ENCODE measurements at places on chromosomes 1 and 21. TPM values are rescaled to one million over a fixed set of nuclear protein-coding genes. Genes with fewer than 3 reads are reported as not detected.

DNA sequence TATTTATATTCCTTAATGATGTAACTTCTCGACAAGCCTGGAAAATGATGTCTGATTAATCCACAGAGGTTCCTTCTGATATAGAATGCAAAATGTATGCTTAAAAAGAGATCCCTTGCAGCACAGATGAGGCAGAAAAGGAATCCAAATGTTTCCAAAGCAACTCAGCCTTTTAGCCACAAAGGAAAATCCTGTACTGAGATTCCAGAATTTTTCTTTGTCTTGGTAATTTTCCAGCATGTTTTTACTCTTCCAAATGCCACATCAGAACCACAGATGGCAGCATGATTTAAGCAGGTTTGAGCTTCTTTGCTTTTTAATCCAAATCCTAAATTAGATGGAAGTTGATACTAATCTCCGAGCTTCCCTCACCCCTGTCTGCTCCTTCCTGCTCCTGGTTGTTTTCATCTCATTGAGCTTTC, 176.4 kb upstream of the PALMD start:
- no peaks in the 10 kb centered on the region for H3K36me3 ChIP-seq
- H3K27ac ChIP-seq: no peak overlapping the region
- no peak for DNase-seq
- H3K4me1 ChIP-seq: peaks cover 15% of the 10 kb centered on the region
- H3K4me3 ChIP-seq: no peak overlapping the region

The FAM131C gene
- total RNA-seq: 0.20 TPM

The C1orf87 gene
- not detected for total RNA-seq

GRCh38 chr1:205188596-205188995, 22.9 kb downstream of the DSTYK start:
- H3K27ac ChIP-seq: no peak overlapping the region
- no peak overlapping the region for H3K4me3 ChIP-seq
- H3K27me3 ChIP-seq: no peaks in the 10 kb centered on the region
- peaks cover 19% of the 10 kb centered on the region for H3K4me1 ChIP-seq

The PTGFRN gene
- total RNA-seq: 61.0 TPM

- H3K4me1 ChIP-seq: peaks cover 43% of the 10 kb centered on the region
- H3K4me3 ChIP-seq: no peak overlapping the region
- no peaks in the 10 kb centered on the region for H3K36me3 ChIP-seq
- peak; percentile 67 for DNase-seq
- no peak overlapping the region for H3K27ac ChIP-seq
These were observed 120.9 kb upstream of the IPO9 start for GRCh38 chr1:201708085-201708512.

DNA sequence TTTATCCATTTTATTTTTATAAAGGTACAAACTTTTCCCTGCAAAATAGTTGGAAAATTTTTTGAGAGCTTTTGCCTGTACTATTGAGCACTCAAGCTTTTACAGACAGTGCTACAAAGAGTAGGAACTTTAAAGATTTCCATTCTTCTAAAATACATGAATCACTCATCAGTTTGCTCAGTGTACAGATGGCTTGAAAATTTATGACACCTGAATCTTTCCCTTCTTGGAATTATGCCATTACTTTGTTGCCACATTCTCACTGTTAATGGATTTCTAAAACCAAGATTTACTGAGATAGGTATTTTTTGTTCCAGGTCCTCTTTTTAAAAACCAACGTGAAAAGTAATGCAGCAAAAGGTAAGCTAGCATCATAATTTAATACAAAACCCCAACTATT, 76.0 kb downstream of the GPATCH2 start:
- DNase-seq: peak; percentile 52
- H3K27ac ChIP-seq: peak overlapping the region; percentile 22
- no peak overlapping the region for H3K4me3 ChIP-seq
- H3K36me3 ChIP-seq: no peaks in the 10 kb centered on the region
- H3K27me3 ChIP-seq: no peaks in the 10 kb centered on the region

DNA sequence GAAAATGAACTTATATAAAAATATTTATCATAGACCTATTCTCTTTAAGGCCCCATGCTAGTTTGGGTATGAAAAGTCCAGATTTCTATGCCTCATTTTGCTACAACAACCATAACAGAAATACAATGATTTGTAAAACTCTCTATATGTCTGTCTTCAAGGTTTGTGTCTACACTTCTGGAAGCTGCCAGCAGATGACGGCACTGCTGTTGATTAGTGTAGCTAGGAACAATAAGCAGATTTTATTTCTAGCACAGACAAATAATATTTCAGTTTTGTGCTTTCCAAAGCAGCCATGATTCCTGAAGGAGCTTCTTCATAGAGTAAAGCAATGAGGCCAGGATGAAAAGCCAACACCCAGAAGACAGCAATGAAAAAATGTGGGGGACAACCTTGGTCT, 779.6 kb upstream of the ADGRL2 start:
- H3K27ac ChIP-seq: no peak overlapping the region
- H3K36me3 ChIP-seq: no peaks in the 10 kb centered on the region
- H3K4me1 ChIP-seq: no peaks in the 10 kb centered on the region
- no peaks in the 10 kb centered on the region for H3K27me3 ChIP-seq
- no peak overlapping the region for H3K4me3 ChIP-seq
- no peak for DNase-seq

DNA sequence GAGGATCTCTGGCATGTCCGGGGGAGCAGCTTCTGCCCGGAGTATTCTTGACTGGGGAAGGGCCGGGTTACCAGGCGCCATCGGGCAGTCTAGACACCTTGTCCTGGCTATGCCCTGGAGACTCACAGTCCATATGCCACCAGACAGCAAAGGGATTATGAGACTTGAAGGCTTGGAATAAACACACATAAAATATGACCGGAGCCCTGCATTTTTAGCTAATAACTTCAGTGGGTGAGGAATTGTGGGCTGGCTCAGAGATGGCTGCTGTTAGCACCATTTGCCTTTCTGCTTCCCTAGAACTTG, 15.5 kb downstream of the NTPCR start:
- no peaks in the 10 kb centered on the region for H3K27me3 ChIP-seq
- peaks cover 17% of the 10 kb centered on the region for H3K4me1 ChIP-seq
- no peak for DNase-seq
- H3K27ac ChIP-seq: peak overlapping the region; percentile 52

DNA sequence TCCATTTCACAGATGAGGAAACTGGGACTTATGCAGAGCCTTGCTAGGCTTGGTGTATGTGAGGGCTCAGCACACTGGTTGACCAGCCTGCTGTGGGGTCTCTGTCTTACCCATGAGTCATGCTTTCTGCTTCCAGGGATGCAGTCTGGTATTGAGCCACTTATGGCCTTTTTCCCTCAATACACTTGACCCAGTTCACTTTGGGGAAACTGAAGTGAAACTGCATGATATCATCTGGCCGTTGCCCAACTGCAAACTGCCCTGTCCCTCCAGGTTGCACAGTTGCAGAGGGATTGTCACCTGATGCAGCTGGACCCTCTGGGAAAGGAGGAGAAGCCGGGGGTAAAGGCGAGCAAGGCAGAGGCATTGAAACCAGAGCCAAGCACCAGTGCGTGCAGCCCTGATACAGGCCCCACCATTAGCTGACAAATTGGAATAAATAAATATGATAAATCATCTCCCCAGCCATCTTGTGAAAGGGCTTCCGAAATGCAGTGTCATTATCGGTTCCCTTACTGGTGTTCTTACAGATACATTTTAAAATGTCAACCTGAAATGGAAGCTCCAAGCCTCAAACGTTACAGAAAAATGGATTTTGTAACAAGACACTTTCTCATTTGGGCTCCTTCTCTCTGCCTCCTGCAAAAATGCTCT, 39.3 kb upstream of the DUSP10 start:
- no peaks in the 10 kb centered on the region for H3K36me3 ChIP-seq
- H3K4me3 ChIP-seq: no peak overlapping the region
- H3K27me3 ChIP-seq: no peaks in the 10 kb centered on the region
- H3K4me1 ChIP-seq: no peaks in the 10 kb centered on the region
- DNase-seq: no peak
- no peak overlapping the region for H3K27ac ChIP-seq

DNA sequence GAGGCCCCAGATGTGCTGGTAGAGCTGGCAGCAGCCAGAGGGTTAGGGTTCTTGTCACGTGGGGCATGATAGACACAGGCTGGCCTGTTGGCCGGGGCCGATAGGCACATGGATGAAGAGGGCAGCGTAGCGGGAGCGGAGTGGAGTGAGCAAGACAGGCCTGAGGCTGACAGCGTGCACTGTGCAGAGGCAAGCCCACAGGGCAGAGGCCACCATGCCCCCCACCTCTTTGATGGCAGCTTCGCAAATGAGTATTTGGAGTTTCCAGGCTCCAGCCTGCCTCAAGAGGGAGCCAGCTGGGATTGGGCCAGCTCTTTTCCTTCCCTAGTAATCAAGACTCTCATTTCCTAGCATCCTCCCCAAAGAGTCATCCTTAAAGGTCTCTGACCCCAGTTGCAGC, 43.5 kb downstream of the TMCC2 start:
- no peak overlapping the region for H3K27ac ChIP-seq
- no peak overlapping the region for H3K4me3 ChIP-seq
- H3K36me3 ChIP-seq: no peaks in the 10 kb centered on the region
- DNase-seq: no peak
- H3K4me1 ChIP-seq: peaks cover 26% of the 10 kb centered on the region

DNA sequence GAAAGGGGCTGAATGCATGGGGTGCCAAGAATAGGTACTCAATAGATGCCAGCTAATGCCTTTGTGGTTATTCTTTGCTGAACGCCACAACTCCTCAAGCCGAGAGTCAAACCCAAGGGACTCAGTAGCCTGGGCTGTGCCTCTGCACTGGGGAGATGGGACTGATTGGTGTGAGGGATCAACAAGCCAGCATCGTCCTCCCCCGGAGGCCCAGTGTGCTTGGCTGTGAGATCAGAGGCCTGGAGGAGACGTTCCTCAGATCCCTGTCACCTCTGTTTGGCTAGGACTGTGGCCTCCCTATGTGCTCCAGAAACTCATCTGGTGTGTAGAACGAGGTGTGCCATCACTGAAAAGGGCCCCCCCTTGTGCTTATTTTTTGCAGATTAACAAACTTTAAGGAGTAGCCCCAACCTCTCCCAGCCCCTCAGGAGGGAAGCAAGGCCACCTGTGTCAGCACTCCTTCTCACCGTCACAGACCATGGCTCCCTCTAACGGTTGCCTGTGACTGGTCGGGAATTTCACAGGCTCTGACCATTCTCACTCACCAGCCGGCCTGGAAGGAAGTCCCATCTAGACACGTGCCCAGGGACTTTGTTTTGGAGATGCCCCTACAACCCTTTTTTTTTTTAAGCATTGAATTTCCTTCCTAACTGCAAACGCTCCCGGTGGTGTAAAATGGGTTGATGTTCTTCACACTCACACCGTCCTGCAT, 194.0 kb upstream of the VAMP3 start:
- DNase-seq: no peak
- no peaks in the 10 kb centered on the region for H3K27me3 ChIP-seq
- no peak overlapping the region for H3K4me3 ChIP-seq
- no peaks in the 10 kb centered on the region for H3K4me1 ChIP-seq

DNA sequence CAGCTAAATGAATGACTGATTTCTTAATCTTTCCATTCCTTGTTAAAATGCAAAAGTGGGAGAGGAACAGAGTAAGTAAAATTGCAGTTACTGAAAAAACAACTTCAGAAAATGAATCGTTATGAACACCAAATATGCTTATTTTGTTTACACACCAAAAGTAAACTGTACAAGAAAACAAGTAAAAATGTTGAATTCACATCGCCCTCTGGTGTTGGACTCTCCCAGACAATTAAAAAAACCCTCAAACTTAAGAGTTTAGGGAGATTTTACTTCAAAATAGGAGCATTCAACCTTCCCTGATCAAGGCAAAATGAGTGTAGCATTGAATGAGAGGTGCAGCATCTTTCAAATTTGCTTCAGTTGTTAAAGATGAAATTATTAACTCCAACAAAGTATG, 19.4 kb upstream of the ESRRG start:
- no peak overlapping the region for H3K27ac ChIP-seq
- no peaks in the 10 kb centered on the region for H3K36me3 ChIP-seq
- DNase-seq: peak; percentile 34
- peaks cover 59% of the 10 kb centered on the region for H3K27me3 ChIP-seq
- no peaks in the 10 kb centered on the region for H3K4me1 ChIP-seq

The RNU1-1 gene
- total RNA-seq: 1,539 TPM

- no peak overlapping the region for H3K4me3 ChIP-seq
- no peaks in the 10 kb centered on the region for H3K27me3 ChIP-seq
- DNase-seq: no peak
- no peaks in the 10 kb centered on the region for H3K4me1 ChIP-seq
- H3K36me3 ChIP-seq: peaks cover 14% of the 10 kb centered on the region
- H3K27ac ChIP-seq: no peak overlapping the region
These were observed 37.2 kb downstream of the SLC37A1 start for GRCh38 chr21:42550817-42551216.

- peaks cover 6% of the 10 kb centered on the region for H3K4me1 ChIP-seq
- H3K27ac ChIP-seq: no peak overlapping the region
- H3K4me3 ChIP-seq: no peak overlapping the region
- H3K36me3 ChIP-seq: no peaks in the 10 kb centered on the region
- peaks cover 32% of the 10 kb centered on the region for H3K27me3 ChIP-seq
These were observed 151.2 kb downstream of the KIF26B start for GRCh38 chr1:245306020-245306419.

DNA sequence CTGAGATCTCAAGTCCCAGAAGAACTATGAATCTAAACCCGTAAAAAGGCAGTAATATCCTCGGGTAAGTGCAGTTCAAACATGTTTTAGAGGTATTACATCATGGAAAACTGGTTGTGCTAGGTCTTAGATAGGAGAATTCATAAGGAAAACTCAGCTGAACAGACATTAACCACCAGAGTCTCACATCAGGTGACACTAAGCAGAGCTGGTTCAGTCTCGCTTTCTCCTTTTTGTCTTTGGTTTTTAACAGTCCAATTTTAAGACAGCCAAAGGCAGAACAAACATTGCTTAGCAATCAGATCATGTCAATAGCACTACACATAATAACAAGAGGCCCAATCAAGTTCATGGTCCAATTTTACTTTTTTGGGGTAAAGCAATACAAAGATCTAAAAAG, 63.1 kb upstream of the MUTYH start:
- DNase-seq: no peak
- H3K4me1 ChIP-seq: no peaks in the 10 kb centered on the region
- H3K27me3 ChIP-seq: no peaks in the 10 kb centered on the region
- H3K36me3 ChIP-seq: no peaks in the 10 kb centered on the region

- H3K4me1 ChIP-seq: peaks cover 66% of the 10 kb centered on the region
- DNase-seq: peak; percentile 55
- H3K36me3 ChIP-seq: peaks cover 18% of the 10 kb centered on the region
- H3K27ac ChIP-seq: peak overlapping the region; percentile 70
- no peaks in the 10 kb centered on the region for H3K27me3 ChIP-seq
These were observed 66.4 kb downstream of the LRRC8D start for GRCh38 chr1:89887270-89887669.
